ENCODE measurements at places on chromosomes 13 and 19.

DNA sequence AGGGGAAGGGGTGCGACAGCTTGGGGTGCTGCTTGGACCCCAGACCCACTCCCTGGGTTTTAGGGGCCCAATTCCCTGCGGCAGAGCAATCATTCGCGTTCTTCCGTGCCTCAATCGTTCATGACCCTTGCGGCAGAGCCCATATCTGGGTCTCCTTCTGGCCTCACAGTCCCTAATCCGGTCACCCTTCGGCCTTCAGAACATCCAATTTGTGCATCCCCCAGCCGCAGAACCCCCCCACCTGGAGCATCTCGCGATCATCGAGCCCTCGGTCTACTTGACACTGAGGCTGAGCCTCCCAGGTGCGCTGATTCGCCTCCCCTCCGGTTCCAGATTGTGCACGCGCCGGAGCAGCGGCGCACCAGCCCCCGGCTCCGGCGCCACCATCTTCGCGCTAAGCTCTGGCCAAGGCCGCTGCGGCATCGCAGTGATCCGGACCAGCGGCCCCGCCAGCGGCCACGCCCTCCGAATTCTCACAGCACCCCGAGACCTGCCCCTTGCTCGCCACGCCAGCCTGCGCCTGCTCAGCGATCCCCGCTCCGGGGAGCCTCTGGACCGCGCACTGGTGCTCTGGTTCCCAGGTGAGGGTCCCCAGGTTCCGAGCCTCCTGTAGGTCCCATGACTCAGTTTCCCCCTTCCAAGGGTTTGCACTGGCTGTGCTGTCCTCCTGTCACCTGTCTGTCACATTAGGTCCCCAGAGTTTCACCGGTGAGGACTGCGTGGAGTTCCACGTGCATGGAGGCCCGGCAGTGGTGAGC, 501 bp downstream of the GTPBP3 start:
- peak; percentile 32 for DNase-seq

DNA sequence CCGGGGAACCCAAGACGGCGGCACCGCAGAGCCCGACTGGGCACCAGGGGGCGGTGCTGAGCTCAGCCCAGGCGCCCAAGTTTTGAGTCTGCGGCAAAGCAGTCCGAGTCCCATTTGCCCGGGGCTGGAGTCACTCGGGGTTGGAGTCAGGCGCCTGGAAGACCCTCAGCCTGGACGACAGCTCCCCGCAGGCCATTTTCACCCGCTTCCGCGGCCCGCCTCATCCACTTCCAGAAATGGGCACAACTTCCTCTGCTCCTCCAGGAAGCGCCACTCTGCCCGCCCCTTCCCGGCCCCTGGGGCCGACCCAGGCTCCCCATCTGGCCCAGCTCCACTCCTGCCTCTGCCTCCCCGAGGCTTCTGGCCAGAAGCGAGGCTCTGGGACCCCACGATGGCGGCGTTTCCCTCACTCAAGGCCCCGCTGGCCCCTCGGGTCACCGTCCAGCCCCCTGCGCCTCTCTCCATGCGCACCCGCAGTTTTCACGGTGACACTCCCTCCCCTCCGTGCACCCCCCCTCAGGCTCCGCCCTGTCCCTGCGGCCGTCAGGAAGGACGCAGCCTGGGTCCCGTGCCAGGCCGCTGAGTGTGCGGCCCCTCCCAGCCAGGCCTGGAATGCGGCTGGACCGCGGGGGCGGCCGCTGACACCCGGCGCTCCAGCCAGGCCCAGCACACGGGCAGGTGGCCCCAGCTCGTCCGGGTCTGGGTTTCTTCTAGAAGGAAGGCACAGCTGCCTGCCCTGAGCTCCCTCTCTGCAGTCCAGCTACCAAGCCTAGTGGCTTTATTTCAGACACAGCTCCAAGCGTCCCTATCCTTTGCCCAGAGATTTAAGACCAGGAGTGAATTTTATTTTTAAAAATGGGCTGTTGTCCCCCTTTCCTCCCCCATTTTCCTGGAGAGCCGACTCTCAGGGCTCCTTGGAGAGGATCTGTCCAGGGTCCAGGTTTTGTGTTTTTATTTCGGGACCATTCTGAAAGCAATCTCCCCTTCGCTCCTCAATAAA, 4.7 kb downstream of the SERTAD1 start:
- DNase-seq, result peak; percentile 75

DNA sequence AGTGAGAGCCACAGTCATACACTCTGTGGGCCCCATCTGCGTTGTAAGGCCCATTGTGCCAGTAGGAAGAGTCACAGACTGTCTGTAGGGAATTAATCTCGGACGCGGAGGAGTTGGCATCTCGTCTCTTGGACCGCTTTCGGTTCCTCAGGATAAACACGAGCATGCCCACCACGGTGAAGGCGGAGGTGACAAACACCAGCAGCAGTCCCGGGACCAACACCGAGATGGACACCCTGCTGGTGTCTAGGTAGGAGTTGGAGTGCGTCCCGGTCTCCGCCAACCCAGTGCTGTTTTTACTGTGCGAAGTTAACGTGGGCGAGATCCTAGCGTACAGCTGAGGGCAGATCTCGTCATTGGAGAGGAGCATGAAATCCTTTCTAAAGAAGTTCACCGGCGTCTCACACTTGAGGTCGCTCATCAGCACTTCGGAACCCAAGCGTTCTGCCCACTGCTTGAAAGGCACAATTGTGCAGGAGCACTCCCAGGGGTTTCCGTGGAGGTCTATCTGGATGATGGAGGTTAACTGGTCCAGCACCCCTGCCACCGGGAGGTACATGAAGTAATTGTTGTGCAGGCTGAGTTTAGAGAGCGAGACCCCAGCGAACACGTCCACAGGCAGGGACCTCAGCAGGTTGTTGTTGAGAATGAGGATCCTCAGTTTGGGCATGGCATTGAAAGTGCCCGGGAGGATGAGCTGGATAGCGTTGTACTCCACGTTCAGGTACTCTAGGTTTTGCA, 2.7 kb downstream of the SLITRK1 start:
- no peak for DNase-seq

DNA sequence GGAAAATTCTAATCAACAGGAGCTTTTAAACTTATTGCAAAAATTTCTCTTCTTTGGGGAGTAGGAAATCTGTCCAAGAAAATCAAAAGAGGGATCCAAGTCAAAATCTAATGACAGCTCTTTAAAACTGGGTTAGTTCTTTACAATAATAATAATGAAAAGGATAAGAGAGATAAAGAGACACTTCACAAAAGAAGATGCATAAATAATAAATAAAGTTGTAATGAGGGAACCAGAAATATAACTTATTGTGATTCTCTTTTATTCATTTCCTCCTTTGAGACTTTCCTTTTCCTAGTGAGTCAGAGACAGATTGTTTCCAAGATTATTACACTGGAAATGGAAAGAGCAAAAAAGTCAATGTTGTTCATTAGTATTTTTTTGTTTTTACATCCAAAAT, 1029.3 kb downstream of the PCDH17 start:
- DNase-seq, result no peak

- DNase-seq, result peak; percentile 36
Observed at GRCh38 chr13:22454586-22454985, 726.2 kb upstream of the SGCG start.

GRCh38 chr19:17260842-17261325, 3.7 kb downstream of the USHBP1 start:
- peak; percentile 89 for DNase-seq

GRCh38 chr13:48976576-48977285, 1.0 kb downstream of the FNDC3A start:
- DNase-seq, result peak; percentile 51

- DNase-seq, result no peak
Observed at GRCh38 chr13:40648040-40648439, 18.4 kb downstream of the FOXO1 start.

DNA sequence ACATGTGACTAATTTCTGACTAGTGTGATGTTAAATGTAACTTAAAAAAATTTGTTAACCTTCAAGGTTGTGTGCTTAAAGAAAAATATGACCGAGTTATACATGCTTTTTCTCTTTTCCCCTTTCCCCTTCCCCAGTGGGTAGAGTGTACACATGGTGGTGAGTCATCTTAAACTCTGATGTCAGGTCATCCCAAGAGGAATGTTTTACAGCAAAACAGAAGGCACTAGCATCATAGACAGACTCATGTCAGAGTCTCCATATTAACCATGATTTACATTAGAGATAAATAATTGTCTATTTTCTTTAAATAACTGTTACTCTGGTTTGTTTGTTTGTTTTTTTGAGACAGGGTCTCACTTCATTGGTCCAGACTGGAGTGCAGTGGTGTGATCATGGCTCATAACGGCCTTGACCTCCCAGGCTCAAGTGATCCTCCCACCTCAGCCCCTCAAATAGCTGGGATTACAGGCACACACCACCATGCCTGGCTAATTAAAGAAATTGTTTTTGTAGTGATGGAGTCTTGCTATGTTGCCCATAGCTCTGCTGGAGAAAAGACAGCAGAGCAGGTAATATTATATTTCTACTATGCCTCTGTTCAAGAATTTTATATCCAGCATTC, 160.4 kb upstream of the PCDH9 start:
- no peak for DNase-seq

- peak; percentile 5 for DNase-seq
Observed at GRCh38 chr19:32702010-32702409, 10.4 kb downstream of the NUDT19 start.

- DNase-seq, result no peak
Observed at GRCh38 chr19:27738569-27739193, 1474.3 kb downstream of the UQCRFS1 start.

DNA sequence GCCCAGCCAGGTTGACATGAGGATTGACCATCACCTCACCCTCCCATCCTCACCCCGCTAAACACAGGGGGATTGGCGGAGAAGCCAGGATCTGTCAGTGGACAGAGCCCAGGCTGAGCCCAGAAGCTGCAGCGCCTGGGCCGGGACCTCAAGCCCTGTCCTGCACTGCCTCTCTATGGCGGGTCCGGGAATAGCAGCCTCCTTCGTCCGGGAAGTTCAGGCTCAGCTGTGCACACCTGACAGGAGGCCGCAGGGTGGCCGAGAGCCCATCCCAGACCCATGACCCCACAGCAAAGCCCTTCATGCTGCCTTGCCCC, 67.8 kb downstream of the SPACA7 start:
- DNase-seq, result peak; percentile 89

GRCh38 chr13:53028637-53029203, at the start of gene OLFM4:
Gene OLFM4, plus strand, starts transcription at chr13:53028813. Its CDS starts 24 bp downstream, at chr13:53028837.
- peak; percentile 23 for DNase-seq

- DNase-seq, result peak; percentile 22
Observed at GRCh38 chr19:38417544-38418506, 8.2 kb downstream of the RASGRP4 start.

DNA sequence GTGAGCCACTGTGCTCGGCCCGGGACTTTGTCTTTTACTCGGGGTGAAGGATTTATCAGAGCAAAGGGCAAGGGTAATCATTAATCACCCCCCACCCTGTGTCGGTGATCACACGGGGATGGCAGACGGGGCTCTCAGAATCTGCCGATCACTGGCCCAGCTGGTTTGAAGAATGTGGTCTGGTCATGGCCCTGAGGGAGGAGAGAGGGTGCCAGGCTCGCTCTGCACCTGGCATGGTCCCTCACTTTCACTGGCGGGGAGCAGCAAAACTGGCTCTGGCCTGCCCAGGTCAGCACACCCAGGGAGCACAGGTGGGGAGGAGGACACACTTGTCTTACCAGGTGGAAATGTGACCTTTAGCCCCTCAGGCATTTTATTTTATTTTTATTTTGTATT, 10.2 kb downstream of the REEP6 start:
- DNase-seq, result no peak

- no peak for DNase-seq
Observed at GRCh38 chr19:1601613-1602064, 3.6 kb downstream of the UQCR11 start.

DNA sequence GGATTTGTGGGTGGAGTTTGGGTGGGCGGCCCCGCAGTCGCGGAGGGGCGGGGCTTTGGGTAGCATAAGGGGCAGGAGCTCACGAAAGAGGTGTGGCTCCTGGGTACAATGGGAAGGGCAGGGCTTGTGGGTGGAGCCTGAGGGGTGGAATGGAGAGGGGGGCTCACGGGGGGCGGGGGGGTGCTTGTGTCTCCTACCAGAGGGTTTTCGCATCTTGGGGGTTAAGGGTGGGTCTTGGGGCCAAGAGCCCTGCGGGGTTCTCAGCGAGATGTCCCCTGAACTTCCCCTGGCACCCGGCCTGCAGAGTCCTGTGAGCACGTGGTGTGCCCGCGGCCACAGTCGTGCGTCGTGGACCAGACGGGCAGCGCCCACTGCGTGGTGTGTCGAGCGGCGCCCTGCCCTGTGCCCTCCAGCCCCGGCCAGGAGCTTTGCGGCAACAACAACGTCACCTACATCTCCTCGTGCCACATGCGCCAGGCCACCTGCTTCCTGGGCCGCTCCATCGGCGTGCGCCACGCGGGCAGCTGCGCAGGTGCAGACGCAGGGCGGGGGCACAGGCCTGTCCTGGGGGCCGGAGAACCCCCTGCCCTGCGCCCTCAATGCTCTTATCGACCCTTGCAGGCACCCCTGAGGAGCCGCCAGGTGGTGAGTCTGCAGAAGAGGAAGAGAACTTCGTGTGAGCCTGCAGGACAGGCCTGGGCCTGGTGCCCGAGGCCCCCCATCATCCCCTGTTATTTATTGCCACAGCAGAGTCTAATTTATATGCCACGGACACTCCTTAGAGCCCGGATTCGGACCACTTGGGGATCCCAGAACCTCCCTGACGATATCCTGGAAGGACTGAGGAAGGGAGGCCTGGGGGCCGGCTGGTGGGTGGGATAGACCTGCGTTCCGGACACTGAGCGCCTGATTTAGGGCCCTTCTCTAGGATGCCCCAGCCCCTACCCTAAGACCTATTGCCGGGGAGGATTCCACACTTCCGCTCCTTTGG, 5.1 kb downstream of the FSTL3 start:
- no peak for DNase-seq

DNA sequence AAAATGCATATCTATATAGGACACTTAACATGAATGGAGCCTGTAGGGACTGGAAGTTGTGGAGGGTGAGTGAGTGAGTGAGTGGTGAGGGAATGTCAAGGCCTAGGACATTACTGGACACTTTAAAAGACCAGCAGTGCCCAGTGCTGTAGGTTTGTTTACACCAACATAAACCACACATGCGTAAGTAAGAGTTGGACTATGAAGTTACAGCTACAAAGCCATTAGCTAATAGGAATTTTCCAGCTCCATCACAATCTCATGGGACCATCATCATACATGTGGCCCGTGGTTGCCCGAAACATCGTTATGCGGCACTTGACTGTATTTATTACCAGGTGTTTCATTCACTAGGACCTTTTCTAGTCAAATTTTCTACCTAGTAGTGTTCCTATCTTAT, 49.2 kb downstream of the LATS2 start:
- DNase-seq, result no peak

DNA sequence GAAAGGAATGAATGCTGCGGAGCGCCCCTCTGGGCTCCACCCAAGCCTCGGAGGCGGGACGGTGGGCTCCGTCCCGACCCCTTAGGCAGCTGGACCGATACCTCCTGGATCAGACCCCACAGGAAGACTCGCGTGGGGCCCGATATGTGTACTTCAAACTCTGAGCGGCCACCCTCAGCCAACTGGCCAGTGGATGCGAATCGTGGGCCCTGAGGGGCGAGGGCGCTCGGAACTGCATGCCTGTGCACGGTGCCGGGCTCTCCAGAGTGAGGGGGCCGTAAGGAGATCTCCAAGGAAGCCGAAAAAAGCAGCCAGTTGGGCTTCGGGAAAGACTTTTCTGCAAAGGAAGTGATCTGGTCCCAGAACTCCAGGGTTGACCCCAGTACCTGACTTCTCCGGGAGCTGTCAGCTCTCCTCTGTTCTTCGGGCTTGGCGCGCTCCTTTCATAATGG, 8.6 kb downstream of the PDX1 start:
- no peak for DNase-seq

- no peak for DNase-seq
Observed at GRCh38 chr13:19984430-19985218, 26.1 kb downstream of the ZMYM2 start.

- DNase-seq, result no peak
Observed at GRCh38 chr13:99724633-99725517, 223.6 kb downstream of the TM9SF2 start.

GRCh38 chr13:89831157-89831556, 1516.3 kb upstream of the MIR17HG start:
- no peak for DNase-seq
